ENCODE measurements at places on chromosomes 2 and 18.

- DNase-seq = no peak
These were observed 154.1 kb downstream of the SMAD7 start for GRCh38 chr18:48796491-48797205.

DNA sequence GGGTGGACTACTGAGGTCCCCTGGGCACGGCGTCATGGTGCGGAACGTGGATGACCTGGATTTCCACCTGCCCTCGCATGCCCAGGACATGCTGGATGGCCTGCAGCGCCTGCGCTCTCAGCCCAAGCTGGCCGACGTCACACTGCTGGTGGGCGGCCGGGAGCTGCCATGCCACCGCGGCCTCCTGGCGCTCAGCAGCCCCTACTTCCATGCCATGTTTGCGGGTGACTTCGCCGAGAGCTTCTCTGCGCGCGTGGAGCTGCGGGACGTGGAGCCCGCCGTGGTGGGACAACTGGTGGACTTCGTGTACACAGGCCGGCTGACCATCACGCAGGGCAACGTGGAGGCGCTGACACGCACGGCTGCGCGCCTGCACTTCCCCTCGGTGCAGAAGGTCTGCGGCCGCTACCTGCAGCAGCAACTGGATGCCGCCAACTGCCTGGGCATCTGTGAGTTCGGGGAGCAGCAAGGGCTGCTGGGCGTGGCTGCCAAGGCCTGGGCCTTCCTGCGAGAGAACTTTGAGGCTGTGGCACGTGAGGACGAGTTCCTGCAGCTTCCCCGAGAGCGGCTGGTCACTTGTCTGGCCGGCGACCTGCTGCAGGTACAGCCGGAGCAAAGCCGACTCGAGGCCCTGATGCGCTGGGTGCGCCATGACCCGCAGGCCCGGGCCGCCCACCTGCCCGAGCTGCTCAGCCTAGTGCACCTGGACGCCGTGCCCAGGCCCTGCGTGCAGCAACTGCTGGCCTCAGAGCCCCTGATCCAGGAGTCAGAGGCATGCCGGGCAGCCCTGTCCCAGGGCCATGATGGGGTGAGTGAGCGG lies 2.5 kb downstream of the KLHL30 start:
- no peak for DNase-seq

DNA sequence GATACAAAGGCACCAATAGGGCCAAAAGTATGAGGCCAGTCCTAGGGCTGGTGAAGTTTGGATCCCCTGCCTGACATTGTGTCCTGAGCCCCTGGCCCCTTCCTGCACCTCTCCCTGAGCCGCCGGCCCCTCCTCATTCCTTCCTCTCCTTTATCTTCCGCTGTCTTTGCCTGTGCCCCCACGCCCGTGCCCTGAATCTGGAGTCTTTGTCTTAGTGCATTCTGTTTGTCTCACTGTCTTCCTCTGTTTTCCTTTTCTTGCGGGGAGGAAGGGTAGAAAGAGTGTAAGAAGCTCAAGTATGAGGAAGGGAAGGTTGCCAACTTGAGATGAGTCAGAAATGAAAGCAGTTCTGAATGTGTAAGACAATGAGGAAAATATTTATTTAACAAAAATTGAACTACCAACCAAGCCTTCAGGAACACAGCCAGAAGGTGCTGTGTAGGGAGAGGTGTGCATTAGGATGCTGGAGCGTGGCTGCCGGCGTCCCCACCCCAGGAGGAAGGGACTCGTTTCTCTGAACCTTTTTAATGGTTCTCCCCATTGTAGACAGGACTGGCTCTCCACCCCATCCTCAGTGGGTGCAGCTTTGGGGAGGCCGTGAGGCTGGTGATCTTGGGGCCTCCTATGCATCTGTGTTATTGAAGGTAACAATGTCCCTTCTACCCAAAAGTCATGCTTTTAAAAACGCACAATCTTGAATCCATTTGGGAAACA lies 133.1 kb downstream of the NEDD4L start:
- DNase-seq = peak; percentile 80

GRCh38 chr2:46915281-46915810 lies at the start of gene MCFD2:
MCFD2 (minus strand) TSS chr2:46915806; CDS start chr2:46909171, 6,635 bp downstream.
- DNase-seq = no peak

DNA sequence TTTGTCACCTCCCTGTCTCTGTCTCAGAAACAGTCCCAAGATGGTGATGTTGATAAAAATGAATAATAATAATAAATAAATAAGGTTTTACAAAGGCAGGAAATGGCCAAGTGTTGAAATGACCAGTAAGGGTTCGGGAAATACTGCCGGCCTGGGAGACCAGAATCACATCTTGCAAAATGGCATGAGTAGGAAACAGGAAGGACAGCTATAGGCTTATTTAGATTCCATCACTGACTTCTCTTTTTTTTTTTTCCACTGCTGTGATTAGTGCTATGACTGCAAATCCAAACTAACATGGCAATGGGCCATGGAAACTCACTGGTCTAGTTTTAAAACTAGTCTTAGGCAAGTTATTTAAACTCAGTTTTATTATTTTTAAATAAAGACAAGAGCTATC lies 60.6 kb downstream of the SCN1A start:
- no peak for DNase-seq

GRCh38 chr2:114032705-114033104 lies 142.8 kb downstream of the ACTR3 start:
- DNase-seq = no peak

GRCh38 chr18:76013057-76013456 lies 482.0 kb downstream of the ZNF516 start:
- DNase-seq = no peak

DNA sequence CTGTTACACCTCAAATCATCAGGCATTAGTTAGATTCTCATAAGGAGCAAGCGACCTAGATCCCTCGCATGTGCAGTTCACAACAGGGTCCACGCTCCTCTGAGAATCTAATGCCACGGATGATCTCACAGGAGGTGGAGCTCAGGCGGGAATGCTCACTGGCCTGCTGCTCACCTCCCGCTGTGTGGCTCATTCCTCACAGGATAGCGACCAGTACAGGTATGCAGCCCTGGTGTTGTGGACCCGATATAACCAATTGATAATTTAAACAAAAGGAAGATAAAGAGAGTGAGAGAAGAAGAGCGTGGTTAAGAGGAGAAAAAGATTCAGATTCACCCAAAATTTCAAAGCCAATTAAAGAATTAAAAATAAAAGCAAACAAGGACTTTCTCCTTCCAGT lies 20.8 kb downstream of the TLK1 start:
- DNase-seq = no peak

DNA sequence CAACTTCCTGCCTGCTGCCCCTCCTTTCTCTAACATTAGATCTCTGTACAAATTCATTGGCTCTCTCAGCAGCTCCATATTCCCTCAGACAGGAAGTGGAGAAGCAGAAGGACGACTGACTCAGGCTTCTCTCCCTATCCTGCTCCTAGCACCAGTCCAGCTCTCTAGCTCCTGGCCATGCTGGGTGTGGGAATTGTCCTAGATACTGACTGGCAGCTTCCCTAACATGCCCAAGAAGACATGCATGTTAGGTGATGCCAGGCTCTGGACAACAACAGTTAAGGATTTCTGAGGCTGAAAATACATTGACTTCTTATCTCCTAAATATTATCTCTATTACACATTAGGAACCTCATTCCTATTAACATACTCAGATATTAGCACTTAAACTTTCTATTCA lies 292.9 kb downstream of the IKZF2 start:
- DNase-seq = no peak

GRCh38 chr18:58870621-58871020 lies 5.9 kb downstream of the ZNF532 start:
- no peak for DNase-seq

GRCh38 chr2:62526531-62527381 lies 20.8 kb upstream of the TMEM17 start:
- peak; percentile 72 for DNase-seq

Data from foreskin melanocyte (primary cell).